ENCODE measurements at places on chromosomes 5 and 9.

GRCh38 chr9:135992486-135993408 lies 31.6 kb upstream of the UBAC1 start:
- peak; percentile 91 for DNase-seq

- peak; percentile 88 for DNase-seq
Observed at GRCh38 chr9:134049236-134049635, 18.6 kb downstream of the BRD3 start.

GRCh38 chr5:45162974-45163373 lies 354.2 kb downstream of the MRPS30 start:
- DNase-seq: no peak

DNA sequence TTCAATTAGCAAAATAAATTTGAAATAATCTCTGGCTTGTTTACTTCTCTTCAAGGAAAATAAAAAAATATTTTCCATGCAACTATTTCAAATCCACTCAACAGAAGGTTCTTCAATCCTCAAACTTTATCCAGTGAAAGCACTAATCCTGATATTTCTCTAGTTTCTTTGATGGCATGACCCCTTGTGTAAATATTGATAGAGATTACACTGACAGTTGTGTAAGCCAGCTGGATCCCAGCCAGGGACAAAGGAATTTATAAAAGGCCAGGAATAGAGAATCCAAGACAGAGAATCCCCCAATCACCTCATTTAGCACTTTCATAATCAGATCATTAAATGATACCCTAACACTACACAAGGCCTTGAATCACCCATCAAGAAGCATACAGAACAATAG lies 135.2 kb downstream of the GNA14 start:
- no peak for DNase-seq

DNA sequence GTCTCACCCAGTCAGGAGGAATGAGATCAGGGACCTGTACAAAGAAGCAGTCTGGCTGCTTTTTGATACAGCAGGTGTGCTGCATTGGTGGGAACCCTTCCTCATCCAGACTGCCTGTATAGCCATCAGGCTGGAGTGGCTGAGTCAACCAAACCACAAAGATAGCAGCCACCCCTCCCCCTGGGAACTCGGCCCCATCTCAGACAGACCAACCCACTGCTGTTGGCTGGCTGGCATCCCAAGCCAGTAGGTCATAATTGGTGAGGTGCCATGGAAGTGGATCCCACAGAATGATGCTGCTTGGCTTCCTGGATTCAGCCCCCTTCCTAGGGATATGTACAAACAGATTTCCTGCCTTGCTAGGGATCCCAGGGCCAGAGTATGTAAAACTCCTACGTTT lies 60.9 kb downstream of the YTHDC2 start:
- peak; percentile 23 for DNase-seq

- no peak for DNase-seq
Observed at GRCh38 chr5:78601559-78602314, 46.8 kb downstream of the LHFPL2 start.

GRCh38 chr9:37974506-37975173 lies 70.7 kb upstream of the SLC25A51 start:
- no peak for DNase-seq

DNA sequence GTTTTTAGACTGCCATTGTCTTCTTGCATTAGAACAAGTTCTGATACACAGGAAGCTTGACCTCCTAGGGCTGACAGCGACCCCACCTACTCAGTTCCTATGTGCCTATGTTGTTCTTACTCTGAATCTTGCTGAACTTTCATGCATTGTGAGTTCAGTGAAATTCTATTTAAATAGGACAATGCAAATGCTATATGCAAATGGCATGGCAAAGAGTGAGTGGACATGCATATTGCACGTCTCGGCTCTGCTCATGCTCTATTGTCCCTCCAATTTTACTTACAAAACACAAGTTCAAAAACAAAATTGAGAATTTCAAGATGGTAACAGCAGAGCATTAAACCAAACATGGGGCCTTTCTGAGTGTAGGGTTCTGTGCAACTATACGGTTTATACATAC lies 5.3 kb upstream of the DCP2 start:
- no peak for DNase-seq

- DNase-seq: peak; percentile 81
Observed at GRCh38 chr9:35616681-35617459, 1.3 kb downstream of the CD72 start.

GRCh38 chr9:94643176-94643575 lies 3.9 kb upstream of the FBP1 start:
- no peak for DNase-seq

- DNase-seq: no peak
Observed at GRCh38 chr9:123649909-123650308, 280.0 kb downstream of the DENND1A start.

GRCh38 chr5:154375329-154376008 lies 70.3 kb upstream of the SAP30L start:
- DNase-seq: no peak

GRCh38 chr5:109454731-109455505 lies 45.1 kb upstream of the PJA2 start:
- no peak for DNase-seq

GRCh38 chr5:21644032-21644431 lies 1209.1 kb downstream of the CDH12 start:
- no peak for DNase-seq

DNA sequence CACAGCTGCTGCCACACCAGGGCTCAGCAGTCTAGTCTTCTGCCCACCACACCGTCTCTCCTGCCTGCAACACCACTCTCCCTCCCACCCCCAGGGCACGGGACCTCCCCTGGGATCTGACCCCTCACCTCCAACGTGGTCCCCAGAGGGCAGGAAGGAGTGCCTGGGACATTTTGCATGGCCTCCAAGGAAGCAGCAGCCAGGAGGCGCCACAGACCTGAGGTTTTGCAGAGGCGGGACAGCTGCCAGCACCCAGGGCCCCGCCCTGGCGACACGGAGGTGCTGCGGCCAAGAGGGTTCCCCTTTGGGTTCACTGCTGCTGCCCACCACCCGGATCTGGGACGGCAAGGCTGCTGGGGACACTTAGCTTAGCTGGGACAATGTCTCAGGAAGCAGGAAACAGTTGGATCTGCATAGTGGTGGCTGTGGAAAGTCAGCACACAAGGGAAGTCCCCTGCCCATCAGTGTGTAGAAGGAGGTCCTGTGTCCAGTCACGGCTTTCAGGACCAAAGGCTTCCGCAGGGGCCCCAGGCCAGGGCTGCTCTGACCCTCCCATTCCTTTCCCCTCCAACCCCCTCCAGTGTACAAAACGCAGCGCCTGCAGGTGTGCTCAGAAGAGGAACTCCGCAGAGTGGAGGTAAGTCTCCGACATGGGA lies 13.8 kb downstream of the PROP1 start:
- no peak for DNase-seq

- DNase-seq: no peak
Observed at GRCh38 chr5:33235824-33236223, 204.9 kb upstream of the TARS1 start.

DNA sequence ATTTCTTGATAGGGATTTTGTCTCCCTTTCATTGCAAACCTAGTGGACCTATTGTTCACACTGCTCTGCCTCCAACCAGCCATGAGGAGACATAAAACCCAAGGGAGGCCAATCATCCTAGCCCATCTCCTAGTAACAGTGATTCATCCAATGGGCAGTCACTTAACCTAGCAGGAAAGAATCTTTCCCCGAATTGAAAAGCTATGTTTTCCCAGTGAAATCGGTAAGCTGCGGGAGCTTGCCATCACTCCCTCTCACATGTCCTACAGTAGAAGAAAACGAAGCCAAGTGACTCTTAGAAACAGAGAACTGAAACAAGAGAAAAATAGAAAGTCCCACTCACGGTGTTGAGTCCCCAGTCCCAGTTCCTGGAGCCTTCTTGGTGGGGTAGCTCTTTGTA lies 123.3 kb downstream of the SUSD1 start:
- DNase-seq: no peak

DNA sequence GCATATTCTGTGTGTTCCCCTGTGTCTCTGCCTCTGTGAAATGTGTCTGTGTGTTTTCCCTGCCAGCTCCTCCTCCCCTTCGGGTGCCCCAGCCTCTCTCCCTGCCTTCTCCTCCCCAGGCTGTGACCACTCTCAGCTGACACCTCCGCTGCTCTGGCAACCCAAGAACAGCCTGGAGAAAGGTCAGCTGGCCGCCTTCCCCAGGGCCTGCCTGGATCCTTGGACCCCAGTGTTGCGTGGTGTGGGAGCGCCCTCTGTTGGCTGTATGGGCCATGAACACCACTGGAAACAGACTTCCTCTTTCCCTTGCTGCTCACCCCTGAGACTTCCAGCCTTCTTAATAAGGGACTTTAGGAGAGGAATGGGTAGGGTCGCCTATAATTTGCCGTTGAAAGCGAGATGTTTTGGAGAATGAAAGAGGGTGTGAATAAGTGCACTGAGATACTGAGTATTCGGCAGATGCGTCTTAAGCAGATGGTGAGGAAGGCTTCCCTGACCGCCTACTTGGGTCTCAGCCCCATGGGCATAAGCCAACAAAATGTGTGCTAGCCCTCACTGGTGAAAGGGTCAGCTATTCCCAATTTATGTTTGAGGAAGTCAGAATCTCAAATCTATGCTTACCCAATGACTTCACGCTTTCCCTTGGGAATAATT lies 114.9 kb upstream of the TRIM32 start:
- DNase-seq: peak; percentile 96

- DNase-seq: peak; percentile 75
Observed at GRCh38 chr5:180315762-180316212, 23.9 kb upstream of the MAPK9 start.

DNA sequence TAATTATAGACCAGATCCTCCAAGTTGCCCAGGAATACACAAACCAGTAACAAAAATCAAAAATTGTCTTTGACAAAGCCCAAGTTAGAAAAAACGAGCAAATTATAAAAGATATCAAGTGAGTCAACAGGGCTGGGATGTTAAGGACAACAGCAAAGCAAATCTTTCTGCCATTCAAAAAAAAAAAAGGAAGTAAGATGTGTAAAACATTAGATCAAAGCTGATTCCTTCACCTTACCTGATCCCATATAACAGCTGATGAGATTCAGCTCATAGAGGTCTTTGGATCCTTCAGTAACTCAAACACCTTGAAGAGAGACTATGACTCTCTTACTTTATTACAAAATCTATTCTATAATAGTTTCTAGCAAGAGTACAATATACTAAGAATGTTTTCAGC lies 100.9 kb downstream of the STRBP start:
- DNase-seq: no peak

- no peak for DNase-seq
Observed at GRCh38 chr5:127834094-127834531, 130.9 kb downstream of the CCDC192 start.

DNA sequence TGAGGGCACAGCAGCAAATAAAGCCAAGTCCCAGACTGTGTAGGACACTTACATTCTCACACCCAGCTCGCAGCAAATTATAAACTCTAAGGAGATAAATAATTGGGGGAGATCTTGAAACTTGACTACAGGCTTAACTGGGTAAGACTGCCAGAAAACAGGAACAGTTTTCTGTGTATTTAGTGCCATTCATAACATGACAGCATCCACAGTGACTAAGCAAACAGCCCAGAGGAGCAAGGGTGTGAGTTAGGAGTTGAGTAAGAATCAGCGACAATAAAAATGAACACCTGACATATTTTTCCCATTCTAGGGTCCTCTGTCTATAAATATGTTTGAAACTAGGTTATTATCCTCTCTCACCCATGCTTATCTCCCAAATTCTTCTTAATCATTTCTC lies 370.9 kb upstream of the WWC1 start:
- DNase-seq: no peak

DNA sequence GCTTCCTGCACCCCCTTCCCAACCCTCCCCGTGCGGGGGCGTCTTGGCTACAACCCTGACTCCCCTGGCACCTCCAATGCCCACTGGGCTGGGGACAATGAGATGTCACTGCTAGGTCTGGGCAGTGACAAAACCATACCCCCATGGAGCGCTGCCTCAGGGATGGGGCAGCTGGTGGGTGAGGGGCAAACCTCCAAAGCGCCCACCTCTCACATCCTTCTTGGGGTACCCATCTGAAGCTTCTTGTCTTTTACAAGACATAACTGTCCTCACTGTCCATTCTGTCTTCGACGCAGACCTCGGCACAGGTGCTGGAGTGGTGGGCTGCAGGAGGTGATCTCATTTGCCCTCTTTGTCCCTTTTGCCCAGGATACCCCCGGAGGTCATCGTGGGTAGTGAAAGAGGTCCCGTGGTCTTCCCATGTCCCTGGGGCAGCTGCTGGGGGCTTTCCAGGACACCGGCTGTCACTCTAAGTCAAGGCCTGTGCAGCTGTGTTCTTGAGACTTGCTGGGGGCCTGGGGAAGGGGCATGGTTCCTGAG lies 27.8 kb upstream of the CSF1R start:
- peak; percentile 30 for DNase-seq

Data from left ventricle myocardium superior (tissue), 1 donor.